ENCODE measurements at places on chromosomes 7 and 10.
A peak's percentile ranks its signal among the peaks of the same experiment; 100 is the strongest.

DNA sequence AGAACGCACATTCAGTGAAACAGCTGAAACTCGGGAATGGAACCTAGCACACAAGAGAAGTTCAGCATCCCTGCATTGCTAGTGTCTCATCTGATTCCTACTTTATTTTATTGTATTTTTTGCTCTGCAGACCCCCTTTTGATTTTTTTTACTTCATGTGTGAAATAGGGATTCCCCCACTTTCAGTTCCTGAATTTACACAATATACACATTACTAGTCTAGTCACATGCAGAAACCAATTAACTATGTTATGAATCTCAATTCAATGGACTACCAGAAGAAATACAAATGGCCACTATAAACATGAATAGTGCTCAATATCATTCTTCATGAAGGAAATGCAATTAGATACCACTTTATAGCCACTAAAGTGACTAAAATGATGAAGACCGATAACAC lies 386.1 kb upstream of the COBL start:
- no peak for DNase-seq

DNA sequence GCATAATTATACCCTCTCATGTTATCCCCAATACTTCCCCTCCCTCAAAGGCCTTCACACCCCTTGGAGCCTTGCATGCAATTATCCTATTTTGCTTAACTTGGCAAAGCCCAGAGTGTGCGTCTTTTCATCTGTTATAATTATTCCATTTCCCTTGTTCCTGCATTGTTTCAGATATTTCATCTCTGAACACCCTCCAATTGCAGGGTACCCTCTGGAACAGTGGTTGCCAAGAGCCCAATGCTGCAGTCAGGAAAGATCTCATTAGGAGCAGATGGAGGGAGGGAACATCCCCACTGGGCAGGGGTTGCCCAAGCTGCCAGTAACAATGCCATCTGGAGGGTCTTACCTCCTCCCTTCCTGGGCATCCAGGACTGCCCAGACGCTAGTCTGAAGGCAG lies 18.4 kb upstream of the GOLGA7B start:
- no peak for DNase-seq

GRCh38 chr7:156127166-156128134 lies 315.2 kb upstream of the SHH start:
- DNase-seq, result no peak

GRCh38 chr10:76245951-76246495 lies 814.6 kb downstream of the LRMDA start:
- no peak for DNase-seq

DNA sequence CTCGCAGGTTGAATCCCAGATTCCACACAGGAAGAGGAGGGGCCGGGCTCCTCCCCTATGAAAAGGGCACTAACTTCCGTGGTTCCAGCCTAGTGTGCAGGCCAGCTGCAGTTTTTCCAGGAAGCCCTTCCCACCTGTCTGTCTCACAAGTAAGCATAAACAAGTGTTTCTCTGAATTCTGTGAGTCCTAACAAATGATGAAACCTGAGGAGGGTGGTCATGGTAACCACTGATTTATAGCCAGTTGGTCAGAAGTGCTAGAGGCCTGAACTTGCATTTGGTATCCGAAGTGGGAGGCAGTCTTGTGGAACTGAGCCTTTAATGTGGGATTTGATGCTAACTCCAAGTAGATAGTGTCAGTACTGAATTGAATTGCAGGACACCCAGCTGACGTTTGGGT lies 54.7 kb upstream of the STEAP4 start:
- no peak for DNase-seq

- no peak for DNase-seq
These were observed 199.9 kb downstream of the GATA3 start for GRCh38 chr10:8254350-8254749.

- no peak for DNase-seq
These were observed 54.0 kb upstream of the RPA3 start for GRCh38 chr7:7772397-7772821.

DNA sequence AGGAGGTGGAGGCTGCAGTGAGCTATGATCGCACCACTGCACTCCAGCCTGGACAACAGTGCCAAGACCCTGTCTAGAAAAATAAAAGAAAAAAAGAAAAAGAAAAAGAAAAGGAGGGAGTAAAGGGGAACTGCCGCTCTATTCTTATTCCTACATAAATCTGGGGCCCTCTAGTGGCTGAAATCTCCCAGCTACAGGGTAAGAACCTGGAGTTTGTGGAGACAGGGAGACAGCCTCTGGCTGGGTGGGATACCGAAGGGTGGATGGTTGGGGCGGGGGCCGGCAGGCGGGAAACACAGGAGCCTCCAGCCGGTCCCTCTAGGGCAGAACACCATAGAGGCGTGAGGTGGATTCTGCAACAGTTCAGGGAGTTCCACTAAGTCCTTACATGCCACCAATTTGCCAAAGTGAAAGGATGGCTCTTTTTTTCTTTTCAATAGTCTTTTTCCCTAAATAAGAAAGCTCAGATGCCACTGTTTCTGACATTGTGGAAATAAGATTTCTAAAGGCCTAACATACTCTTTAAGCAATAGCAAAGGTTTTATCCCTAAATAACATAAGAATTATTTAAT lies 117.3 kb downstream of the SVIL start:
- no peak for DNase-seq

GRCh38 chr10:63137306-63137705 lies 4.2 kb downstream of the NRBF2 start:
- no peak for DNase-seq

DNA sequence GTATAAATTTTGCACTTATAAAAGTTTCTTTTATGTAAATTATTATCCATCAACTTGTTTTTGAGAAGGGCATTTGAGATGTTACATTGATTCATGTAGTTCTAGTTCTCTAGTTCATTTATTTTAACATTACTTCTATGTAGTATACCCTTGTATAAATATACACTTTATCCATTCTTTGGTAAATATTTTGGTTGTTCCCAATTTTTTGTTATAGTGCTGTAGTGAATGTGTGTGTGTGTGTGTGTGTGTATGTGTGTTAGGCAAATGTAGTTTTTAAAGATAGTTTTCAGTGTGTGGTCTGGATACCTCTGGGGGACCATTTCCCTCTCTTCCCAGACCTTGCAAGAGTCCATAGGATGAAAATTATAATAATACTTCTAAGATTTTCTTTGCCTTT lies 15.0 kb downstream of the PRKAR2B start:
- no peak for DNase-seq

GRCh38 chr7:24227603-24228359 lies 56.2 kb upstream of the NPY start:
- no peak for DNase-seq

DNA sequence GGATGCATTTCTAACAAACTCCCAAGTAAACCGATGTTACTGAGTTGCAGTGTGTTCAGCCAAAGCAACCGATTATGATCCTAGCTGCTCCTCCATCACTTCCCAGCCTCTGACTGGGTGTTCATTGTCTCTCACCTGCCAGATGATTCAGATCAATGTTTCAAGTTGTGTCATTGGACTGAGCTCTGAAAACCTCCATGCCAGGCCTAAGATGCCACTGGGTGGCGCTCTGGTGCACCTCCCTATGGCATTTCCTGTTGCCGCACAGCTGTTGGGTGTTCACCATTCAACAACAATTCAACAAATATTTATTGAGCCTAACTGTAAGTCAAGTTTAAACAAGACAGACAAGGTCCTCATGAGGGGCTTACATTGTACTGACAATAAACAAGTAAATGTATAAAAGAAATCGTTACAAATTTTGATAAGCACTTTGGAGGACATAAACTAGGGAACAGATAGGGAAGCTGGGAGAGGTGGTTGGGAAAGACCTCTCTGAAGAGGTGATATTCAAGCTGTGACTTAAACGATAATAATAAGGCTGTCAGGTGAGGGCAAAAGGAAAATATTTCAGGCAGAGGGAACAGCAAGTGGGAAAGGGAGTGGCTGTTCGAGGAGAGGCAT lies 22.8 kb downstream of the RGR start:
- no peak for DNase-seq

GRCh38 chr7:126236261-126236660 lies 1016.5 kb downstream of the GRM8 start:
- no peak for DNase-seq

- DNase-seq, result no peak
These were observed 22.1 kb downstream of the TAX1BP1 start for GRCh38 chr7:27762062-27762461.

GRCh38 chr7:141231018-141231792 lies 157.3 kb downstream of the TMEM178B start:
- DNase-seq, result peak; percentile 2

- DNase-seq, result no peak
These were observed 2.5 kb downstream of the FZD1 start for GRCh38 chr7:91266689-91267090.

- DNase-seq, result no peak
These were observed 328.2 kb downstream of the GLRX3 start for GRCh38 chr10:130464426-130464825.

GRCh38 chr10:104441329-104442000 lies 87.8 kb downstream of the CFAP58 start:
- peak; percentile 47 for DNase-seq

GRCh38 chr7:1928645-1929348 lies 258.7 kb downstream of the ELFN1 start:
- DNase-seq, result no peak

- DNase-seq, result no peak
These were observed 340.2 kb downstream of the KIF20B start for GRCh38 chr10:90041585-90041984.

- DNase-seq, result no peak
These were observed 133.1 kb upstream of the AGK start for GRCh38 chr7:141418066-141418465.

GRCh38 chr10:1309617-1310270 lies 253.6 kb downstream of the WDR37 start:
- no peak for DNase-seq

DNA sequence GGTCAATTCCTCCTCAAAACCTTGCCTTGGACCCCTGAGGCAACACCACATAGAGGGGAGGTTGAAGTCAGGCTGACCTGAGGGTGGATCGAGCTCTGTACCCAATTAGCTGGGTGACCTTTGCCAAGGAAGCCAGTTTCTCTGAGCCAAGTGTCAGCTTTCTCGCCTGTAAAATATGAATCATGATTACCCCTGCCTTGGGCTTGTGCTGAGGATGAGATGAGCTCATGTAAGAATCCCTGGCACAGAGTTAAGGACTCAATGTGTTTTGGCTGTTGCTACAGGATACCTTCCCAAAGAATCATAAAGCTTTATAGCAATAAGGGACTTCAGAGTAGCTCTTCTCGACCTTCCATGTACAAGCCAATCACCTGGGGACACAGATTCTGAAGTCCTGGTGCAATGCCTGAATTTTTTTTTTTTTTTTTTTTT lies 43.5 kb upstream of the CACUL1 start:
- no peak for DNase-seq

- DNase-seq, result no peak
These were observed 212.3 kb downstream of the DKK1 start for GRCh38 chr10:52526251-52526823.

DNA sequence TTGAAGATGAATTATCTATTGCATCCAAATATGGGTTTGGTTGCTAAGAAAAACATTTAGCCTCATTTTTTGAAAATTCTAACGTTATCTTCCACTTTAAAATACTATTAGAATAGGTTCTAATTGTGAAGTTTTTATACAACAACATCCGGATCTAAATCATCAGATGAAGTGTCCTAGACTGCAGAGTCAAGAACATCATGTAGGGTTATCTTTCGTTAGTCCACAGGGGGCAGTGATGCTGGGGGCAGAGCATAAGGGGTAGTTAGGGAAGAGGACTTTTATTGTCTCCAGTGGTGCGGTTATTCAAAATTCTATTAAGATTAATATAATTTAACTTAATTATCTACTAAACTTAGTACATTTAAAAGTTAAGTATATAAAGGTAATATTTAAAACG lies 990.6 kb upstream of the PHF14 start:
- DNase-seq, result no peak

DNA sequence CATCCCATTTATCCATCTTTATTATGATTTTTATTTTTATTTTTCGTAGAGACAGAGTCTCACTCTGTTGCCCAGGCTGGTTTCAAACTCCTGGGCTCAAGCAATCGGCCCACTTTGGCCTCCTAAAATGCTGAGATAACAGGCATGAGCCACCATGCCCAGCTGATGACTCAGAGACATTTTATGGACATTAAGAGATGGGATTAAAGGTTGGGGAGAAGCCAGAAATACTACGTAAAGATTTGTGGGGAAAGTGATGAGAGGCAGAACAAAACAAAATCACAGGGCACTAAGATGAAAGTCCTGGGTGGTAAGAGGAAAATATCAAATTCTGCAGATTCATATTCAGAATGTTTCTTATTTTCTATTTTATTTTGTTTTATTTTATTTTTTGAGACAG lies 7.6 kb downstream of the WNT8B start:
- DNase-seq, result no peak

- DNase-seq, result no peak
These were observed 154.5 kb downstream of the RNF133 start for GRCh38 chr7:122544463-122544862.

- no peak for DNase-seq
These were observed 15.2 kb upstream of the FZD1 start for GRCh38 chr7:91248996-91249395.

- DNase-seq, result no peak
These were observed 14.5 kb downstream of the SLF2 start for GRCh38 chr10:100927266-100927665.

- DNase-seq, result no peak
These were observed 11.5 kb upstream of the NFKB2 start for GRCh38 chr10:102384053-102384452.

- DNase-seq, result no peak
These were observed 3.7 kb downstream of the CFAP46 start for GRCh38 chr10:132938472-132939339.

GRCh38 chr7:137772316-137772715 lies 74.5 kb downstream of the DGKI start:
- no peak for DNase-seq

DNA sequence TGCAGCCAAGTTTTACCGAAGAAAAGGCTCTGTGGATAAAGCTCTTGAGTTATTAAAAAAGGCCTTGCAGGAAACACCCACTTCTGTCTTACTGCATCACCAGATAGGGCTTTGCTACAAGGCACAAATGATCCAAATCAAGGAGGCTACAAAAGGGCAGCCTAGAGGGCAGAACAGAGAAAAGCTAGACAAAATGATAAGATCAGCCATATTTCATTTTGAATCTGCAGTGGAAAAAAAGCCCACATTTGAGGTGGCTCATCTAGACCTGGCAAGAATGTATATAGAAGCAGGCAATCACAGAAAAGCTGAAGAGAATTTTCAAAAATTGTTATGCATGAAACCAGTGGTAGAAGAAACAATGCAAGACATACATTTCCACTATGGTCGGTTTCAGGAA lies 10.6 kb downstream of the IFIT1 start:
- DNase-seq, result no peak
